ENCODE measurements at places on chromosomes 7 and 10. TPM values are rescaled to one million over a fixed set of nuclear protein-coding genes. Genes with fewer than 3 reads are reported as not detected.

DNA sequence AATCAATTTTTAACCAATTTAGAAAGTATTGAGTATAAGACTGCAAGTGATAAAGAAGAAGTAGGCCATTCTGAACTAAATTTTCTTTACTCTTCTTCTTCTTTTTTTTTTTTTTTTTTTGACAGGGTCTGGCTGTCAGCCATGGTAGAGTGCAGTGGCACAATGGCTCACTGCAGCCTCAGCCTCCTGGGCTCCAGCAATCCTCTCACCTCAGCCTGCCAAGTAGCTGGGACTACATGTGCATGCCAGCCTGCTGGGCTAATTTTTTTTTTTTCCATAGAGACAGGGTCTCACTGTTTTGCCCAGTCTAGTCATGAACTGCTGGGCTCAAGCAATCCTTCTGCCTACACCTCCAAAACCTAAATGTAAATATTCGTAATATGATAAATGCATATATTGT lies 63.2 kb downstream of the DGKB start:
- peaks cover 29% of the 10 kb centered on the region for H3K4me1 ChIP-seq
- no peak for DNase-seq
- no peaks in the 10 kb centered on the region for H3K27me3 ChIP-seq
- no peak overlapping the region for H3K4me3 ChIP-seq
- H3K36me3 ChIP-seq, result no peaks in the 10 kb centered on the region

DNA sequence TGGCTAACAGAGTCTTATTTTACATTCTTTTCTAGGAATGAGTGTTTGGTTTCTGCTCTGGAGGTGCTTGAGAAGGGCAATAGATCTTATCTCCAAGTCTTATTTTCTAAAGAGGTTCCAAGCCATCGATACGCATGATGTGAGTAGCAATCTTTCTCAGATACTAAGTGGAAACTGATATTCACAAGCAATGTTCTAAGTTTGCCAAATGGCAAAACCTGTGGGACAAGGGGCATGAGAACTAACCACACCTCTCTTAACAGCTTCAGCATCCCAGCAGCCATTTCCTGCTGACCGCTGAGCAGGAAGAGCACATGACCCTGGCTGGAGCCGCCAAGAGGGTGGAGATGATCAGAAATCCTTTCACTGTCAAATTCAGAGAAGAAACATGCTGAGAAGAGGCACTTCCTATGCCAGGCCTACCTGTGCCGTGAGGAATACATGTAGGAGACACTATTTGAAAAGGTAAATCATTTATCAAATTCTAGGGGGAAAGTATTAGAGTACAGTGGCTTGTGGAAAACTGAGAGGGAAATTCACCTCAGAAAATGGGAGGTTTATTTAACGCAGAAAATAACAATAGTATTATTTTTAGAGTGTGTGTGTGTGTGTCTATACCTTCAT lies 35.2 kb downstream of the CCDC71L start:
- H3K4me1 ChIP-seq, result no peaks in the 10 kb centered on the region
- no peaks in the 10 kb centered on the region for H3K36me3 ChIP-seq
- no peak for DNase-seq
- H3K27ac ChIP-seq, result no peak overlapping the region
- H3K4me3 ChIP-seq, result no peak overlapping the region

- no peak overlapping the region for H3K27ac ChIP-seq
- H3K4me1 ChIP-seq, result peaks cover 80% of the 10 kb centered on the region
- no peak for DNase-seq
- no peak overlapping the region for H3K4me3 ChIP-seq
- H3K36me3 ChIP-seq, result no peaks in the 10 kb centered on the region
Observed at GRCh38 chr7:148723846-148724245, 25.1 kb downstream of the CUL1 start.

DNA sequence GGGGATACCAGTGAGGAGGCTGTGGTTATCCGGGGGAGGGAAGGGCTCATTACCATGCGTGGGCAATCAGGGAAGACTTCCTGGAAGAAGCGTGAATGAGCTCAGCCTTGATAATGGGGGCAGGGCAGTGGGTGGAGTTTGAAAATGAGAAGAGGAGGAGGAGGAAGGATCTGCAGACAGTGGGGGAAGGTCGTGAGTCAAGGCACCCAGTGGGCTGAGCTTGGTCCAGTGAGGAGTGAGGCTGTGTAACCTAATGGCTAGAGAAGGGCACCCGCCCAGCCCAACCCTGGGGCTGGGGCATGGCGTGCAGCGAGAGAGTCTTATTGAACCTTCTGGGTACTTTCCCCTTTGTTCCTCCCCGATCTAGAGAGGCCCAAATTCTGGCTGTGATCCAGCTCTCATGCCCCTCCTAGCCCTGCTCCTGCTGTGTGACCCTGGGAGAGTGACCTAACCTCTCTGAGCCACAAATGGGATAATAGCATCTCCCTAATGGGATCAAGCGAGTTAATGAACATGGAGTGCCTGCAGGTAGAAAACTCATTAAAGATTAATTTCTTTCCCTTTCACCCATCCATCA lies 31.5 kb downstream of the CLIP2 start:
- no peak for DNase-seq
- H3K27ac ChIP-seq, result no peak overlapping the region
- H3K4me1 ChIP-seq, result no peaks in the 10 kb centered on the region

DNA sequence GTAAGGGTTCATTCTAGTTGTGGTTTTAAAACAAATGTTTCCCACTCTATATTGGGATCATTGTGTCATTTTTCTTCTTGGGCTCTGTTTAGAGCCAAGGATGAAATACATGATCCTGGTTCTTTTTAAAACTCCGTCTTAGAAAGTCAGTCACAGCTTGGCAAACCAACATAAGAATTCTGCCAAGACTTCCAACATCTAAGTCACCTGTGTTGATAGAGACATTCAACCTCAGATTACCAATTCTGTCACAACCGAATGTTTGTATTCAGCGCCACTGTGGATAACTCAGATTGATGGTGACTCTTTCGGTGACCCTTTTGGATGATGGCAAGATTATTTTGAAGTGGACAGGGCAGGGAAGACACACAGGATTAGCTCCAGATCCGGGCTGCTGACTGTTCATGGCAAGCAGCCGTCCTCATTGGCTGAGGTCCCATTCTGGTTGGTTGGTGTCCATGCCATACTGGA lies 255.4 kb downstream of the ARHGAP21 start:
- peak; percentile 80 for DNase-seq
- H3K36me3 ChIP-seq, result peaks cover 9% of the 10 kb centered on the region
- peaks cover 41% of the 10 kb centered on the region for H3K4me1 ChIP-seq
- peak overlapping the region; percentile 61 for H3K4me3 ChIP-seq

DNA sequence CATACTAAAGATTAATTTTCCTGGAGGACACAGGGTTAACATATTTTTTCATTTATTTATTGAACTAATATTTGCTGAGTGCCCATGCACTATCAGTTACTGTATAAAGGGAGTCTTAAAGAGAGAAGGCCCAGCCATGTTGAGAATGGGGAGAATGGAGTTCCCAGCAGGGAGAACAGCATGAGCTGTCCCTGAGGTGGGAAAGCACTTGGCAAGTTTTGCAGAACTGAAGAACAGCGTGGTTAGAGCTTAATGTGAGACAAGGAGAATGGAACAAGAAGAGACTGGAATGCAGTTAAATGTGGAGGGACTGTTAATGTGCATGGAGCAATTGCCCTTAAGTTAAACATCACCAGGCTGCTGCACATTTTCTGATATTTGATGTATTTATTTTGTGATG lies 435.4 kb downstream of the SUGCT start:
- DNase-seq, result no peak
- no peak overlapping the region for H3K27ac ChIP-seq
- no peaks in the 10 kb centered on the region for H3K27me3 ChIP-seq
- H3K4me1 ChIP-seq, result no peaks in the 10 kb centered on the region

- no peaks in the 10 kb centered on the region for H3K4me1 ChIP-seq
- DNase-seq, result no peak
- no peaks in the 10 kb centered on the region for H3K36me3 ChIP-seq
- H3K27ac ChIP-seq, result no peak overlapping the region
Observed at GRCh38 chr10:9229702-9230244, 1175.3 kb downstream of the GATA3 start.

DNA sequence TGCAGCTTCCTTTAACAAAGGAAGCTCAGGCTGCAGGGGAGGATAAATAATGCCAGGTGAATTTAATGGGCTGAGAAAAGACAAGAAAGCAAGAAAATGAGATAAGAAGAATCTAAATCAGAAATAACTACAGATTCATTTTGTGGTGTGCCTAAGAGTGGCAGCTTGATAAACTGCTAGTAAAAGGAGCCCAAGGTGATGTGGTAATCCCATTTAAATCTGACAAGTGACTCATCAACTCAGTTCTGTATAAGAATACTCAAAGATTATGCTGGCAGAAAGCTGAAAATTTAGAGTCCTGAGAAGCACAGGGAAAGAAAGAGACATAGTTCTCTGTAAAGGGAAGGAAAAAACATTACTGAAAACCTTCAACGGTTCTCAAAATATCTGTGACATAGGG lies 109.4 kb upstream of the PDE1C start:
- no peaks in the 10 kb centered on the region for H3K36me3 ChIP-seq
- no peak for DNase-seq
- no peaks in the 10 kb centered on the region for H3K4me1 ChIP-seq

DNA sequence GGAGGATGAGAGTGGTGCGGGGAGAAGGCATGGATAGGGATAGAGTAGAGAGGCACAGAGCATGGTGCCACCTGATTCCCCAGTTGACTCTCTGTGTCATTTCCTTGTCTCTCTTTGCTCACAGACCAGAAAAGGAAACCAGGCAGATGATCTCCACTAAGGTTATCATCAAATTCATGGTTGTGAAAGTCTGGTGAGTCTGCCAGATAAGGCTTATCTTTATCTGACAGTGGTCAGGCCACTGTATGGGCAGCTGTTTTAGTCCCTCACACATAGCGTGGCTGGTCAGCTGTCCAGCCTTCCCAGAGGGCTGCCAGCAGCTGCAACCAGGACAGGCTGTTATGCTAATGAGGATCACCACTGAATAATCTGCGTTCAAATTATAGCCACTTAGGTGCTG lies 99.0 kb downstream of the ADRA2A start:
- H3K36me3 ChIP-seq, result no peaks in the 10 kb centered on the region
- H3K27ac ChIP-seq, result no peak overlapping the region
- H3K4me1 ChIP-seq, result no peaks in the 10 kb centered on the region
- H3K4me3 ChIP-seq, result no peak overlapping the region
- peaks cover 9% of the 10 kb centered on the region for H3K27me3 ChIP-seq

- no peaks in the 10 kb centered on the region for H3K27me3 ChIP-seq
- H3K4me1 ChIP-seq, result peaks cover 15% of the 10 kb centered on the region
- H3K4me3 ChIP-seq, result no peak overlapping the region
- no peak overlapping the region for H3K27ac ChIP-seq
- no peak for DNase-seq
- H3K36me3 ChIP-seq, result no peaks in the 10 kb centered on the region
Observed at GRCh38 chr10:51079331-51079730, 5.0 kb downstream of the PRKG1 start.

DNA sequence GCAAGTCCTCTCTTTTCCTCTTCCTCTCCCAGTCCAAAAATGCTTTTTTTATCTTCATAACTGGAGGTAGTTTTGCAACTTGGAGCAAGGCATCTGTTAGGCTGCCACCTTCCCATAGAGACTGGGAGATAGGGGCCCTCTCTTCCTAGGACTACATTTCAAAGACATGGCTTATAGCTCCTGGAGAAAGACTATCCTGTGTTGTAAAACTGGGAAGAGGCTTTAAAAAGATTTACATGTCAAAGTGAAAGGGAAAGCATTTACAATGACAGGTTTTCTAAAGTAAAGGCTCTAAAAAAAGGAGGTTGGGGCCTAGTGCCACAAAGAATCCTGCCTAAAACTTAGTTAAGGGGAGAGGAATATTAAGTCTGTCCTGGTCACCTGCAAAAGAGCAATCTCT lies 82.2 kb upstream of the SEMA3E start:
- DNase-seq, result no peak
- H3K4me1 ChIP-seq, result no peaks in the 10 kb centered on the region
- H3K4me3 ChIP-seq, result no peak overlapping the region
- no peaks in the 10 kb centered on the region for H3K27me3 ChIP-seq
- H3K36me3 ChIP-seq, result no peaks in the 10 kb centered on the region
- no peak overlapping the region for H3K27ac ChIP-seq

GRCh38 chr7:130814778-130815335 lies 80.8 kb upstream of the KLF14 start:
- no peaks in the 10 kb centered on the region for H3K4me1 ChIP-seq
- H3K4me3 ChIP-seq, result no peak overlapping the region
- no peaks in the 10 kb centered on the region for H3K36me3 ChIP-seq
- H3K27me3 ChIP-seq, result no peaks in the 10 kb centered on the region

- DNase-seq, result no peak
- H3K27ac ChIP-seq, result no peak overlapping the region
- no peak overlapping the region for H3K4me3 ChIP-seq
Observed at GRCh38 chr7:81845744-81846241, 75.9 kb upstream of the HGF start.

DNA sequence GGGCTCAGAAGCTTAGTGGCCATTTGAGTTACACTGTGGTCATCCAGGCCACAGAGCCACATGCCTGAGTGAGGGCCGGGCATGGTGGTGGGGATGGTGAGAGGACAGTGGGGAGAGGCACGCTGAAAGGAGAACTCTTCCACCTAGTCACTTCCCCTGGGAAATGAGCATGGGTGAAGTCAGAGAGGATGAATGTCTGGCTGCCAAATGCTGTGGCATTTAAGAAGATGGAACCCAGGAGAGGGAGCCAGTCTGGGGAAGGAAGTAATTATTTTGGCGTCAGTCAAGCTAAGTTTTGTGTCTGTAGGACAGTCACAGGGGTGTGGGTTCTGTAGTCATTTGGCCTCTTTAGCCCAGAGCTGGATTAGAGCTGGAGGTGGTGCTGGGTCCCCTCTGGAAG lies 86.0 kb upstream of the PODXL start:
- H3K36me3 ChIP-seq, result no peaks in the 10 kb centered on the region
- H3K27ac ChIP-seq, result no peak overlapping the region
- DNase-seq, result no peak
- H3K27me3 ChIP-seq, result no peaks in the 10 kb centered on the region
- no peak overlapping the region for H3K4me3 ChIP-seq

- no peaks in the 10 kb centered on the region for H3K36me3 ChIP-seq
- peak; percentile 69 for DNase-seq
- H3K27ac ChIP-seq, result peak overlapping the region; percentile 85
- H3K27me3 ChIP-seq, result no peaks in the 10 kb centered on the region
Observed at GRCh38 chr10:129945941-129946760, 17.9 kb downstream of the EBF3 start.

DNA sequence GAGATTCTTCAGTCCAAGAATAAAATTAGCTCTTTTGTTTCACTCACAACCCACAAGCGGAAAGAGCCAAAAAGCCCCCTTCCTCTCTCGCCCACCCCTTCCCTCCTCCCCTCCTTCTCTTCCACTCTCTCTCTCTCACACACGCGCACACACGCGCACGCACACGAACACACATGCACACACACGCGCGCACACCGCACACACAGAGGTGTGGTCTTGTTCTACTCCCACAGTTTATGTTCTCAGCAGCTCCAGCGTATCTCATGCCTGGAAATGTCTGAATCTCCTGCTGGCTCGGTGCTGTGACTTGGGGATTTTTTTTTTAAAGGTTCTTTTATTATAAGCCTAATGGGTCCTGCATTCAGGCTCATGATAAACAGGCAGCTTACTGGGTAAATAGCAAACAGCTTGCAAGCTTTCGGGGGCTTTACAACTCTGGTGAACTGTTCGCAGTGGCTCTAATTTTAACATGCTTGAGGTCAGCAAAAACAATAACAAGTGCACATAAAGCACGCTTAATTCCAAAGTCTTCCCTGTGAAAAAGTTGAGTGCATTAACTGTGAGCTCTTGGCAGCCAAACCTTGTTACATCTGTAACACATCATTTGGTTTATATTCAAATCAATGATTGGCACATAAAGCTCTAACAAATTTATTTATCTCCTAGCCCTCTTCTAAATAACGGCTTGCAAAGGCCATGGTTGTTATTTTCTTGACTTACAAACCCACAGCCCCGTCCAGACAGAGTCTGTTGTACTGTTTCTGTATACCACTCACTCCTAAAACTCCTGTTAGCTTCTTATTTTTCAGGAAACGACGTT lies 424.1 kb upstream of the MGMT start:
- H3K4me3 ChIP-seq, result no peak overlapping the region
- no peak for DNase-seq
- no peaks in the 10 kb centered on the region for H3K27me3 ChIP-seq
- no peak overlapping the region for H3K27ac ChIP-seq

TMEM270 gene
- not detected for total RNA-seq

C7orf33 gene
- total RNA-seq, result not detected

All from psoas muscle (tissue), 8 donors.